ENCODE measurements at places on chromosomes 5 and 9. TPM values are rescaled to one million over a fixed set of nuclear protein-coding genes. Genes with fewer than 3 reads are reported as not detected.

Gene CLINT1
- 56.8 TPM for total RNA-seq

Gene NR5A1
- not detected for total RNA-seq

Gene SNCB
- total RNA-seq = 0.79 TPM

Gene OR1Q1
- total RNA-seq = not detected

Gene TBC1D2
- total RNA-seq = 1.5 TPM

Gene FOXD4L4
- total RNA-seq = not detected

- no peaks in the 10 kb centered on the region for H3K36me3 ChIP-seq
- no peak overlapping the region for H3K27ac ChIP-seq
- DNase-seq = no peak
Measured at GRCh38 chr5:111776913-111777781, 20.2 kb upstream of the NREP start.

DNA sequence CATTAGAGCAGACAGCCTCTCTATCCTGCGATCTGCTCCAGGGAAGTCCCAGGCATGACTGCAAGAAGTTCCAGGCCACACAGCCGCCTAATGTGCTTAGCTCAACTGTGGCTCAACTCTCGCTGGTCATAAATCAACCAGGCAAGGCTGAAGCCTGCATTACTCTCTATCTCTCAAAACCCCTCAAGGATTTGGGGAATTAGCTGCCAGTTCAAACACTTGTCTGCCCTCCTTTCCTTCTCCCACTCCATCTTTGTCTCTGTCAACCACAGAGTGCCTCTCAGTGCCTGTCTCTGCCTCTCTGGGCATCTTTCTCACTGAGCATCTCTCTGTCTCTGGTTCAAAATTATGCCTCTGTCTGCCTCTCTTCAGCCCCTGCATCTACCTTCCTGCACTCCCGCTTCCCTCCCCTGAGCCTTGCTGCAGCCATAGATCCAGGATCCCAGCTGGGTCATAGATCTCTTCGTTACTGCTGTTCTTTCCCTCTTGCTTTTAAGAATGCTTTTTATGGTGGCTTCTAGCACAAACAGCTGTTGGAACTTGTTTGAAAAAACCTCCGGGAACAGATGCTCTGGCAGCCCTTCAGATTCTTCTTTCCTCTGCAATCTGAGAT is 27.9 kb upstream of the GALNT10 start:
- H3K27ac ChIP-seq = no peak overlapping the region
- no peaks in the 10 kb centered on the region for H3K4me1 ChIP-seq
- H3K36me3 ChIP-seq = no peaks in the 10 kb centered on the region
- no peak for DNase-seq
- peaks cover 29% of the 10 kb centered on the region for H3K27me3 ChIP-seq
- no peak overlapping the region for H3K4me3 ChIP-seq

- no peak overlapping the region for H3K27ac ChIP-seq
- H3K4me1 ChIP-seq = no peaks in the 10 kb centered on the region
- H3K36me3 ChIP-seq = no peaks in the 10 kb centered on the region
- no peak overlapping the region for H3K4me3 ChIP-seq
- no peak for DNase-seq
Measured at GRCh38 chr5:75951716-75952115, 131.5 kb upstream of the SV2C start.

DNA sequence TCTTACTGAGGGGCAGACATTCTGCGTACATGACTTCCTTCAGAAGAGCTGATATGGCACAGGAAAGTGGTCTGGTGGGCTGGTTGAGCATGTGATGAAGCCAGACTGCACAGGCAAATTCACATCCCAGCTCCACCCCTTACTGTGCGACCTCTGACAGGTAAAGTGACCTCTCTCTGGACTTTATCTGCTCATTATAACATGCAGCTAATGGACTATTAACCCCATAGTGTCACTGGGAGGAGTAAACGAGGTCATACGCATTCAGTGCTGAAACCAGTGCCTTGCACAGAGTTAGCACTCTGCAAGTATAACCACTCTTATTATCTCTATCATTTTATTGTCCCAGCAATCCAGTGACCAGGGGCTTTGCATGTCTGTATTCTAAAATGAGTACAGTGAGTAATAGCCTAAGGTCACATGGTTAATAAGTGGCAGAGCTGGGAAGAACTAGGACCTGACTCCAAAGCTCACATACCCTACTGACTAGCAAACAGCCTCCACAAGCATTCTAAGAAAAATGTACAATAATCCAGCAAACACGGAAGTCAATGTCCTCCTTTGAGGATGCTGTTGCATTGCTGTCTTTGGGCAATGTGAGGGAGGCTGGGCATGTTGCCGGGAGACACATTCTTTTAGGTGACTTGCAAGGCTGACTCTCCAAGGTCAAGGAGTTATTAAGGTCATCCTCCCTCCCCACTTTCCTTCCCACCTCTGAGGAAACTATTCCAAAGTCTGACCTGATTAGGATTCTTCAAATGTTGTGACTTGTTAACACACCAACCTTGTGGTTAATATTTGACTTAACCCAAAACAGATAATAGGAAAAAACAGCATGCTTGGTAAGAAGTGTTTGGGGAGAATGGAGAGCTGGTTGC is 19.0 kb downstream of the GLRX start:
- no peak overlapping the region for H3K27ac ChIP-seq
- H3K36me3 ChIP-seq = peaks cover 2% of the 10 kb centered on the region
- peaks cover 9% of the 10 kb centered on the region for H3K4me1 ChIP-seq
- H3K4me3 ChIP-seq = no peak overlapping the region
- H3K27me3 ChIP-seq = no peaks in the 10 kb centered on the region
- DNase-seq = no peak

DNA sequence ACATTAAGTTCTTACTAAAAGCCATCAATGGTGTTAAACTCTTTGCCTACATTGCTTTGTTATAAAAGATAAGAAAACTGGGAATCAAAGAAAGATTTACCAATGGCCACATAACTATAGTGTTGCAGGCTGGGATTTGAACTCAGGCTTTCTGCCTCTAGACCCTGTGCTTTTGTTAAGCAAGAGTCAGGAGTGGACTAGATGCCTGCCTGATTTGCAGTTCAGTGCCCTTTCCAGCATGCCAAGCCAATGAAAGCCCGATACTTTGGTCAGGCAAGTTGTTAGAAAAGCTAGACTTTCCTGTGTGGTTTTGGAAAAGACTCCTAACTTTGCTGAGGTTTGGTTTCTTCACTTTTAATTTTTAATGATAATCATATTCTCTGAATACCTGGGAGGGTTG is 21.4 kb upstream of the AGXT2 start:
- no peaks in the 10 kb centered on the region for H3K4me1 ChIP-seq
- H3K27me3 ChIP-seq = peaks cover 30% of the 10 kb centered on the region
- H3K4me3 ChIP-seq = no peak overlapping the region
- no peaks in the 10 kb centered on the region for H3K36me3 ChIP-seq
- DNase-seq = no peak
- no peak overlapping the region for H3K27ac ChIP-seq

- no peaks in the 10 kb centered on the region for H3K36me3 ChIP-seq
- no peak overlapping the region for H3K27ac ChIP-seq
- no peak for DNase-seq
- no peak overlapping the region for H3K4me3 ChIP-seq
- H3K27me3 ChIP-seq = no peaks in the 10 kb centered on the region
- no peaks in the 10 kb centered on the region for H3K4me1 ChIP-seq
Measured at GRCh38 chr9:109912082-109912582, 132.1 kb downstream of the PALM2AKAP2 start.

GRCh38 chr5:181176254-181176952 is 28.6 kb downstream of the TRIM7 start:
- no peak overlapping the region for H3K27ac ChIP-seq
- peak; percentile 42 for DNase-seq
- no peaks in the 10 kb centered on the region for H3K36me3 ChIP-seq
- peaks cover 23% of the 10 kb centered on the region for H3K27me3 ChIP-seq
- no peak overlapping the region for H3K4me3 ChIP-seq

DNA sequence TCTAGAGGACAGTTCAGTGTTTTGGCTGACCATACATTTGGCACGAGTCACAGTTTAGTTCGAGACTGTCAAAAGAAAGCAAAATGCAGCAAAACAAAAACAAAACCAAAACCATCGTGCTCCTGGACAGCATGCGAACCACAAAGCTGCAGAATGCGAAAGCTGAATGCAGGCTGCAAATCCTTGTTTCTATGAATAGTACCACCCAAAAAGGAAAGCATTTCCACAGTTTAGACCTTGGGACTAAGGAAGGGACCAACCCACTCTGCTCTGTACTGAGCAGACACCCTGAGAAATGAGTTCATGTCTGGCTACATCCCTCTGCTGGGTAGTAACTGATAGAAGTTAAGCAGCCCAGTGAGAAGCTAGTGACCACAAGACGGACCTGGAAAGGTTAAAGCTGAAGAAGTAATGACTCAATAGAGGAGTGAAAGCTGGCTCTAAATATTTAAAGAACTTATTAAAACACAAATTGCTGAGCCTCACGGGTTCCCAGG is 3.9 kb downstream of the GCNT4 start:
- H3K4me3 ChIP-seq = peak overlapping the region; percentile 55
- H3K27me3 ChIP-seq = no peaks in the 10 kb centered on the region
- H3K27ac ChIP-seq = peak overlapping the region; percentile 23
- peaks cover 19% of the 10 kb centered on the region for H3K36me3 ChIP-seq
- peaks cover 71% of the 10 kb centered on the region for H3K4me1 ChIP-seq
- peak; percentile 32 for DNase-seq

DNA sequence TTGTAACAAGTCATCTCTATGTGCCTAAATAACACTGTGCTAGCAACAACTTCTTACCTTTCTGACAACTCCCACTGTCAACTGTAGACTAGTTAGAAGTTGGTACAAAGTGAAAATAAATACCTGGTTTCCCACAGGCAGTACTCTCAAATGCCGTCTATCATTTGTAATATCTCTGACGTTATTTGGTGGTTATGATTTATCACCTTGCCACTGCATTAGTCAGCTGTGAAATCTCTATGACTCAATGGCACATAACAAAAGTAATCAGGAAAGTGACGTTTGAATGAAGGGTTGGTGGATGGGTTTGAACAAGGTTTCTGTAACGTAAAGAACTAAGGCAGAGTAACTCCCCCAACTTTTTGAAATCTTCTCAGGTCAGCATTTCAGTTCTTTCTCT is 592.3 kb downstream of the MAT2B start:
- H3K4me3 ChIP-seq = no peak overlapping the region
- no peaks in the 10 kb centered on the region for H3K36me3 ChIP-seq
- no peak for DNase-seq
- H3K27ac ChIP-seq = no peak overlapping the region
- no peaks in the 10 kb centered on the region for H3K4me1 ChIP-seq

GRCh38 chr5:159752622-159753275 is 163.5 kb upstream of the ADRA1B start:
- no peak overlapping the region for H3K27ac ChIP-seq
- no peak for DNase-seq
- H3K27me3 ChIP-seq = no peaks in the 10 kb centered on the region
- no peaks in the 10 kb centered on the region for H3K36me3 ChIP-seq
- H3K4me3 ChIP-seq = no peak overlapping the region

GRCh38 chr5:157744051-157745011 is 819 bp downstream of the LSM11 start:
- peaks cover 15% of the 10 kb centered on the region for H3K36me3 ChIP-seq
- peak overlapping the region; percentile 95 for H3K4me3 ChIP-seq
- peak; percentile 30 for DNase-seq
- peak overlapping the region; percentile 87 for H3K27ac ChIP-seq

- no peak overlapping the region for H3K4me3 ChIP-seq
- DNase-seq = no peak
- no peaks in the 10 kb centered on the region for H3K36me3 ChIP-seq
- peaks cover 5% of the 10 kb centered on the region for H3K27me3 ChIP-seq
- H3K27ac ChIP-seq = no peak overlapping the region
Measured at GRCh38 chr5:150077060-150077459, 9.3 kb downstream of the CSF1R start.

DNA sequence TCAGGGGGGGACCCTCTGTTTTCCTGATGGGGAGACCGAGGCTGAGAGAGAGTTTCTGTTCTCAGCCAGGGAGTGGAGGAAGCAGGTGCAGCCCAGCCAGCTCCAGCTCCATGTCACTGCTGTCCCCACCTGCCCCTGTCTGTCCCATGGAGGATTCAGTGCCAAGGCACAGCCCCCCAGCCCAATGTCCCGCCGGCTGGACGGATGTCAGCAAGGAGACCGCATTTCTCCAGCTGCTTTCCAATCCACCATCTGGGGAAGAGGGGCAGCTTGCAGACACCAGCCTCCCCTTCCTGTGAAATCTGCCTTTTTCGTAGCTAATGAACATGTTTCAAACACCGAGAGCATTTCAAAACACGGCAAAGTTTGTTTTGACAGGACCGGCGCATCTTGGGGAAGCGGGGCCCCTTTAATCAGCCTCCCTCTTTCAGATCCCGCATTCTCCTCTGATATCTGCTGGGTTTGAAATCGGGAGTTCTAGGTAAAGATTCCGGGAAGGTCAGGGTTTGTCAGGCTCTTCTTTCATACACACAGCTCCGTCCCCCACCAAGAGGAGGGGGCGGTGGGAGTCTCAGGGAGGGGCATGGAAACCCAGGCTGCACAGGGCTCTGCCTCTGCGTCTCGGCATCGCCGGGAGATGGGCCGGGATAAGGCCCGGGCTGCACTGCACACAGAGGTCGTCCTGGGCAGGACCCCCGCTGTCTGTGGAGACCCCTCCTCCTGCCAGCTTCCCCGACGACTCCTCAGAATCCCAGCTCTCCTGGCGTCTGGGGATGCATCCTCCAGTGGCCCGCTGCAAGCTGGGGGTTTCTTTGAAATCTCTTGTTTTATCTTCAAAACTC is 74.8 kb downstream of the NEK6 start:
- peaks cover 3% of the 10 kb centered on the region for H3K36me3 ChIP-seq
- no peak overlapping the region for H3K4me3 ChIP-seq
- H3K27ac ChIP-seq = no peak overlapping the region

- no peaks in the 10 kb centered on the region for H3K4me1 ChIP-seq
- H3K36me3 ChIP-seq = no peaks in the 10 kb centered on the region
- no peak overlapping the region for H3K27ac ChIP-seq
- H3K4me3 ChIP-seq = no peak overlapping the region
Measured at GRCh38 chr5:15550502-15551112, 50.6 kb downstream of the FBXL7 start.

DNA sequence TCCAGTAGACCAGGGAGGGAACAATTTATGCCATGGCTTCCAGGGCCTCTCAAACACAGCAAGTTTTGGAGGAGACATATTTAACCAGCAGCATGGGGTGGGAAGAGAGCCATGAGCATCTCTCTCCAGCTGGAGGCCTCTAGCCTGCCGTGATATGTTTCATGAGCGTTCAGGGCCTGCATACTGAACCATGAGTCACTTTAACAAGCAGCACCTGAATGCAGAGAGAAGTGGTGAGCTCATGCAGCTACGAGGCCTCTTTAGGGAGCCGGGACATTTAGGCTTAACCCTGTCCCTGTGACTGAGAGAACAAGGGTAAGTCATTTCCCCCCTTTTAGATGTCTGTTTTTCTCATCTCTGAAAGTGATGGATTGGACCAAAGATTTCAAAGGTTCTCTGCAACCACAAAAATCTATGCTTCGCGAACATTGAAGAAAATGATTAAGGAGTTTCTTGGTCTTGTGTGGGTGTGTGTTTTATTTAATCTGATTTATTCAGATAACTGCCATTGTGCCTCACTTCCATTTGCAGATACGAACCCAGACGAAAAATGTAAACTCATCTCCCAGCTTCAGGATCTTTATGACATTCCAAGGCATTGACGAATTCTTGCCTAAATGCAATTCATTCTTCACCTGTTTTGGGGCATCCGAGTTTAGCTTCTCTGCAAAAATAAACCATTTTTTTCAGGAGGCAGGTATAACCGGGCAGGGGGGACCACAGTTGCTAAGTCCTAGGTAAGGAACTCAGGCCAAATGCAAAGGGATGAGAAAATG is 157.0 kb downstream of the GABBR2 start:
- no peaks in the 10 kb centered on the region for H3K4me1 ChIP-seq
- H3K4me3 ChIP-seq = no peak overlapping the region
- H3K27me3 ChIP-seq = peaks cover 16% of the 10 kb centered on the region
- no peak for DNase-seq

- no peaks in the 10 kb centered on the region for H3K4me1 ChIP-seq
- no peak overlapping the region for H3K4me3 ChIP-seq
- H3K36me3 ChIP-seq = no peaks in the 10 kb centered on the region
- peaks cover 11% of the 10 kb centered on the region for H3K27me3 ChIP-seq
- no peak overlapping the region for H3K27ac ChIP-seq
- DNase-seq = no peak
Measured at GRCh38 chr9:115170358-115171073, 52.6 kb upstream of the TNC start.
